ENCODE measurements at places on chromosomes 1 and 21.

DNA sequence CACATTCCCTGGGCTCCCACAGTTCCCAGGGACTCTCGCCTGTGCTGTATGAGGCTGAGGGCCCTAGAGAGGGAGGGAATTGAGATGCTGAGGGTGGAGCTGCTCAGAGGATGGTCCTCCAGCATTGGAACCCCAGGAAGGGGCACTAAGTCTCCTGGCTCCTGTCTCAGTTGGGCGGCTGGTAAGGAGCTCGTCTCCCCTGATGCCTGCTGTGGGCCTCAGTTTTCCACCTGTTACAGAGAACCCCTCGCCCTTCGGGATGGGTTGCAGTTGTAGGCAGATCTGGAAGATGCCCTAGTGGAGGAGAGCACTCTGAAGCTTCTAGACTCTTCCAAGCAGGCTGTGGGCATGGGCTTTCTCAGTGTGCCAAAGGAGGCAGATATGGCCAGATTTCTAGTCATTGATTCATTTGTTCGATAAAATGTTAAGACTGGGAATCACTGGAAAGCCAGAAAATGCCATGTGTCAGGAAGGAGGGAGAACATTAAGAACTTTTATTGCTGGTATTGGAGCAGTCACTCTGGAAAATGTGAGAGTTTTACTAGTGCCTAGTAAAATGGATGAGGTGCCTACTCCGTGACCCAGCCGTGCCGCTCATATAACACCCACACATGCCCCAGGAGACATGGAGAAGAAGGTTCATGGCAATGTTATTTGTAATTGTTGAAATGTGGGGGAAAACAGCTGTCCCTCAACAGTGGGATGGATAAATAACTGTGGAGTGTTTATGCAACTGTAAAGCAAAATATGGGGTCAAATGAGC lies 828 bp upstream of the MYBPH start:
- DNase-seq: no peak

DNA sequence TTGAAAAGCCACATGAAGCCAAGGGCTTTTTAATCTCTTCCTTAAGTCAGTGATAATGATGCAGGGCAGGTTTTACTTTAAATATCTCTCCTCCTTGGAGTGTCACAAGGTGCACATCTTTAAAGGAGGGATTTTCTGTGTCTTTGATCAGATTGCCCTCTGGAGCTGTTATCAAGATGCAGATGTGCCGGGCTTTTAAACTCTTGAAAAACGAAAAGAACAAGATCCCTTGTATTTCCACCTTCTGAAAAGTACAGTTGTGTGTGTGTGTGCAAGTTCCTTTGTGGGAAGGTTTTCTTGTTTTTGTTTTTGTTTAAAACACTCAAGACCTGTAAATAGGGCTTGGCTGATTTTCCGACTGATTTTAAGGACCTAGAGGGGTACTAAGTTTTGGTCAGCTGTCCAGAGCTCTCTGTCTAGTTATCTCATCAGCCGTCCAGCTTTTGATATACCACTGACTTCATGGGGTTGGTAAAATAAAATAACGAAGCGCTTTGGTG lies 1.6 kb downstream of the MARK1 start:
- no peak for DNase-seq

GRCh38 chr1:5481889-5482288 lies 510.3 kb downstream of the NPHP4 start:
- DNase-seq: no peak

GRCh38 chr21:38734646-38735365 lies 70.9 kb upstream of the ETS2 start:
- no peak for DNase-seq

DNA sequence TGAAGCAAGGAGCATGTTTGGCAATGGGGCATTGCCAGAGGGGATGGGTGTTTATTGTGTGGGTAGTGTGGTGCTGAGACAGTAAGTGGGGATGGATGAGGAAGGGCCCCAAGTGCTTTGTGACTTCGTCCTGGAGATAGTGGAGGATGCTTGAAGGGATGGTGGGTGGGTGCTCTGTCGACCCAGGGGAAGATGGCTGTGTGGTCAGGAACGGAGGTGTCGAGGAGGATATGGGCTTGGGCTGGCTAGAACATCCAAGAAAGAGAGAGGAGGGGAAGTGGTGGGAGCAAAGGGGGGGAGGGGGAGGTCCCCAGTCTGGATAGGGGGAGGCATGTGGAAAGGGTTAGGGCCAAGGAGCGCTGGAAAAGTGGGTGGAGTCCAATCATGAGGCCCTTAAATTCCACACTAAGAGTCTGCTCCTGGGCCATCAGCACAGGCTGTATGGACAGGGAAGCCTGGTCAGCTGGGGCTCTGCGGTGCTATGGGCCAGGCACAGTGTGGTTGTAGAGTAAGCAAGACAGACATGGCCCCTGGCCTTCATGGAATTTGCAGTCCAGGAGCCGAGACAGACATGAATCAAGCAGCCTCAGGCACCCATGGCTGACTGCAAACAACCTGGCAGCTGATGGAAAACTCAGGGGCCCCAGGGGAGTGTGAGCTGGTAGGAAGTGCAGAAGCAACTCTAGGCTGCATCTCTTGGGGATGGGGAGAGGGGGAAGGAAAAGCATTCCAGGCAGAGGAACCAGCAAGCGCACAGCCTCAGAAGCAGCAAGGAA lies 36.3 kb downstream of the EDN2 start:
- DNase-seq: no peak

DNA sequence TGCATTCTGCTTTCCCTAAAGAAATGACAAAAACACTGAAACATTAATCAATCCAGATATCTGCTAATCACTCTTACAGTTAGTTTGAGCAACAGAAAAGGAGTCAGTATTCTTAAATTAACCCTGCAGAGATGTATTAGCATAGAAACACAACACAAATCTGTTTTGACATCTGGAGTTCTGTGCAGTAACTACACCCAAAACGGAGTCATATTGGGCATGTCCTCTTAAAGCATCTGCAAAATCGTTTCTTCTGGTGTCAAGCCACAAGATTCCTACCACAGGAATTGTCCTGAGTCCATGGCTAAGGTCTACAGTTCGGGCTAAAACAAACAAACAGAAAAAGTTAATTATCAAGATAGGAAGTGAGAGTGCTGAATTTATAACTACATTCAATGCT lies 332.1 kb upstream of the PKN2 start:
- no peak for DNase-seq
